Breast epithelium (tissue), 4 donors: ENCODE measurements at places on chromosomes 12 and 14.

- H3K27ac ChIP-seq, result no peak overlapping the region
- DNase-seq, result no peak
- H3K4me3 ChIP-seq, result no peak overlapping the region
- no peaks in the 10 kb centered on the region for H3K36me3 ChIP-seq
Measured at GRCh38 chr12:116313194-116313927, 35.9 kb upstream of the MED13L start.

GRCh38 chr12:30985814-30986452, 59.4 kb downstream of the TSPAN11 start:
- no peak overlapping the region for H3K27ac ChIP-seq
- no peaks in the 10 kb centered on the region for H3K27me3 ChIP-seq
- no peaks in the 10 kb centered on the region for H3K36me3 ChIP-seq

- DNase-seq, result no peak
- H3K36me3 ChIP-seq, result no peaks in the 10 kb centered on the region
- H3K4me1 ChIP-seq, result no peaks in the 10 kb centered on the region
Measured at GRCh38 chr12:31220633-31221550, 105.1 kb downstream of the SINHCAF start.

- no peak overlapping the region for H3K27ac ChIP-seq
- H3K4me3 ChIP-seq, result no peak overlapping the region
- DNase-seq, result no peak
- no peaks in the 10 kb centered on the region for H3K27me3 ChIP-seq
- H3K4me1 ChIP-seq, result no peaks in the 10 kb centered on the region
- H3K36me3 ChIP-seq, result no peaks in the 10 kb centered on the region
Measured at GRCh38 chr12:19688532-19688931, 249.2 kb downstream of the AEBP2 start.
